ENCODE measurements at places on chromosomes 6 and 20.

DNA sequence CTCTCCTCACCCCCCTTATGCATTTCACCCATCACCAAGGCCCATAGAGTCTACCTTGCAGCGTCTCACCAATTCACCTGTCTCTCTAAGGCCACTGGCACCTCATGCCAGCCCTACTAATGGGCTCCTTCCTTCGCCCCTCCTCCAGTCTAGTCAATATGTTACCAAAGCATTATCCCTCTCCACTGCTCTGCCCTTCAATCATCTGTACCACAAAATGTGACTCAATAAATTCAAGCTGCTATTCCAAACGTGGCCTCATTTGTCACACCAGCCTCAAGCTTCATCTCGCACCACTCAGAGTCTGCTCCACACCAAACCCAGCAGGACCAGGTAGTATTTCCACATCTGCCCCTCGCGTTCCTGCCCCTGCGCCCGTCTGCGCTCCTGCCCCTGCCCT is 21.8 kb upstream of the RPS6KA2 start:
- no peak overlapping the region for H3K4me3 ChIP-seq
- no peaks in the 10 kb centered on the region for H3K36me3 ChIP-seq
- DNase-seq = no peak
- no peak overlapping the region for H3K27ac ChIP-seq

GRCh38 chr6:127932708-127933107 is 31.9 kb upstream of the THEMIS start:
- no peak overlapping the region for H3K4me3 ChIP-seq
- peaks cover 40% of the 10 kb centered on the region for H3K4me1 ChIP-seq
- no peaks in the 10 kb centered on the region for H3K27me3 ChIP-seq

DNA sequence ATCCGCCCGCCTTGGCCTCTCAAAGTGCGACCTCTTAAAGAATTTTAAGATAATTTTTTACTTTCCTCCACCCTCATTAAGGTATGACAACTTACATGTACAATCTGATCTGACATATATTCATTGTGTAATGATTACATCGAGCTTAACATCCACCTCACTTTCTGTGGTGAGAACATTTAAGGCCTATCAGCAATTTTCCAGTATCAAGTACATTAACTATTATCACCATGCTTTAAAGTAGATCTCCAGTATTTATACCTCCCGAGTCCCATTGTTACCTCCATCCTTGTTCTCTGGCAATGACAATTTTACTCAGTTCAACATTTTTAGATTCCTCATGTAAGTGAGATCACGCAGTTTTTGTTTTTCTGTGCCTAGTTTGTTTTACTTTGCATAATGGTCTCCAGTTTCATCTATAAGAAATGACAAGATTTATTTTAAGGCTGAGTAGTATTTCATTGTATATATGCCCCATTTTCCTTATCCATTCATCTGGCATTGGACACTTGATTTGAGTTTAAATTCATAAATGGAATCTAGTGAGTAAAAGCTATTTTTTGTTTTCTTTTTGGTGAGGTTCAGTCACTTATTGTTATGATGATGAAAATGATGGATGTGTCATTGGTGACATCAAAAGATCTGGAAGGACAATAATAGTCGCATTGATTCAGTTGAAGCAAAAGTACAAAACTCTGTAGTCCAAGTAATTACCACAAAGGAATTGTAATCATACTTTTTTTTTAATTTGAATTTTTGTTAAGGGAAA is 87.0 kb downstream of the OR2B2 start:
- H3K4me3 ChIP-seq = peak overlapping the region; percentile 89
- H3K27ac ChIP-seq = peak overlapping the region; percentile 99
- peaks cover 18% of the 10 kb centered on the region for H3K36me3 ChIP-seq

GRCh38 chr20:62774762-62775161 is 21.5 kb upstream of the MRGBP start:
- H3K4me3 ChIP-seq = no peak overlapping the region
- no peaks in the 10 kb centered on the region for H3K36me3 ChIP-seq
- peak overlapping the region; percentile 66 for H3K27ac ChIP-seq
- DNase-seq = no peak
- H3K27me3 ChIP-seq = peaks cover 1% of the 10 kb centered on the region

DNA sequence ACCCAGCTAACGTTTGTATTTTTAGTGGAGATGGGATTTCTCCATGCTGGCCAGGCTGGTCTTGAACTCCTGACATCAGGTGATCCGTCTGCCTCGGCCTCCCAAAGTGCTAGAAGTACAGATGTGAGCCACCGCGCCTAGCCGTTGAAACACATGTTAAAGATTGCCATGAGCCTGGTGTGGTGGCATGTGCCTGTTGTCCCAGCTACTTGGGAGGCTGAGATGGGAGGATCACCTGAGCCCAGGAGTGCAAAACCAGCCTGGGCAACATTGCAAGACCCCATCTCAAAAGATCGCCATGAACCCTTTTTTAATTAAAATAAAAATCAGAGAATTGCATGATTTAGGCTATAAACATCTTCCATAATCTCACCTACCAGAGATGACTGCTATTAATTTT is 2.7 kb downstream of the EFCAB8 start:
- H3K4me3 ChIP-seq = no peak overlapping the region
- peaks cover 6% of the 10 kb centered on the region for H3K36me3 ChIP-seq
- peaks cover 6% of the 10 kb centered on the region for H3K4me1 ChIP-seq
- no peak for DNase-seq
- H3K27ac ChIP-seq = no peak overlapping the region

All from activated CD4-positive, alpha-beta T cell treated with anti-CD3 and anti-CD28 coated beads, Interleukin-2, amount 10 ng/mL, durations not matched to agents 7 days and 5 days (primary cell).